Cardiac ventricle fibroblast (primary cell): ENCODE measurements at places on chromosomes 3 and 15. TPM values are rescaled to one million over a fixed set of nuclear protein-coding genes. Genes with fewer than 3 reads are reported as not detected.

Gene SLC27A2
- total RNA-seq: 0.06 TPM in 1 of 2 replicates, not detected in the other

Gene SERPINI1
- 2.0 and 2.7 TPM in 2 replicates for total RNA-seq

Gene ZCWPW2
- total RNA-seq: 0.68 and 0.94 TPM in 2 replicates

Gene CYP11A1
- 0.81 and 1.7 TPM in 2 replicates for total RNA-seq

Gene POPDC2
- 3.8 TPM in 1 of 2 replicates, not detected in the other for total RNA-seq

Gene GABRA5
- total RNA-seq: not detected in 2 replicates

Gene CACNA2D2
- not detected in 2 replicates for total RNA-seq

Gene FMN1
- 0.19 and 1.3 TPM in 2 replicates for total RNA-seq

Gene NLGN1
- 2.9 and 6.1 TPM in 2 replicates for total RNA-seq

Gene ITGB5
- 199 and 200 TPM in 2 replicates for total RNA-seq

Gene ALDH1A3
- total RNA-seq: 59.3 and 74.9 TPM in 2 replicates

Gene FAM81A
- 0.12 and 5.4 TPM in 2 replicates for total RNA-seq

Gene FAM131A
- 16.7 and 17.4 TPM in 2 replicates for total RNA-seq

Gene SLC2A2
- total RNA-seq: not detected in 2 replicates

Gene BNC1
- 0.68 and 1.2 TPM in 2 replicates for total RNA-seq
